Camera-type eye (tissue), 1 donor: ENCODE measurements at places on chromosomes 13 and 19. TPM values are rescaled to one million over a fixed set of nuclear protein-coding genes. Genes with fewer than 3 reads are reported as not detected.

SHC2 gene
- total RNA-seq = 22.5 TPM

KANK2 gene
- total RNA-seq = 190 TPM

MISP gene
- total RNA-seq = 1.4 TPM

PRR19 gene
- total RNA-seq = not detected

CACNG6 gene
- 4.3 TPM for total RNA-seq

TNNT1 gene
- 49.5 TPM for total RNA-seq

FBN3 gene
- 9.1 TPM for total RNA-seq

PPP2R1A gene
- total RNA-seq = 297 TPM

FAAP24 gene
- 1.8 TPM for total RNA-seq
